ENCODE measurements at places on chromosomes 6 and 20.

GRCh38 chr6:80610846-80611245 lies 504.4 kb downstream of the BCKDHB start:
- no peak for DNase-seq

GRCh38 chr20:2518558-2518957 lies 9.8 kb upstream of the ZNF343 start:
- no peak for DNase-seq

GRCh38 chr6:52424513-52424912 lies 4.4 kb downstream of the EFHC1 start:
- no peak for DNase-seq

- DNase-seq = no peak
Measured at GRCh38 chr20:41654292-41654691, 36.1 kb upstream of the CHD6 start.

DNA sequence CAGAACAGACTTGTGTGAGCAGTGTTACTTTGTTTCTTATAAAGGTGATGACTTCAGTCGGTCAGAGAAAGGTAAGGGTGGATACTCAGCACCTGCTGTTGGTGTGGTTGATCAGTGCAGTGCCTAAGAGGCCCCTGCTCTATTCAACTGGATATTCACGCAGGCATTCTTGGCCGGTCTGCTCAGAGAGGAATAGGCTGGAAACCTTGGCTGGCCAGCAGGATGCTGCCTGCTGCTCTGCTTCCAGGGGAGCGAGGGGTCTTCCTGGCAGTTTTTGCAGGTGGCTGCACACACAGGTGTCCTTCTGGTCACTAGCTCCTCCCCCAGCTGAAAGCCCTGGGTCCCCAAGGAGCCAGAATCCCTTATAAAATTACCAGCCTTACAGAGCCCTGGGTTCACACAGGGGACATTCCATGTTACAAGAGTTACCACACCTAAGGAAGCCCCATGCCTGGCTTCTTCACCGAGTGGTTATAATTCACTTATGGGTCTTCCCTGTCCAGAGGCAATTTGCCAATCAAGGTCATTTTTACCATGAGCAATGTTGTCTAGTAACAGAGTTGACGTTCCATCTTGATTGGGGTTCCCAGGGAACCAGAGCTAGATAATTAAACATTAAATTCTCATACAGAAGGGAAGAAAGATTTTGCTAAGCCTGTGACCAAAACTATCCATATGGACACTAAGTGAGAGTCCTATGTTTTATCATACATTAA lies 16.4 kb downstream of the SYNJ2 start:
- DNase-seq = no peak
